ENCODE measurements at places on chromosomes 4 and X.
A peak's percentile ranks its signal among the peaks of the same experiment; 100 is the strongest.

DNA sequence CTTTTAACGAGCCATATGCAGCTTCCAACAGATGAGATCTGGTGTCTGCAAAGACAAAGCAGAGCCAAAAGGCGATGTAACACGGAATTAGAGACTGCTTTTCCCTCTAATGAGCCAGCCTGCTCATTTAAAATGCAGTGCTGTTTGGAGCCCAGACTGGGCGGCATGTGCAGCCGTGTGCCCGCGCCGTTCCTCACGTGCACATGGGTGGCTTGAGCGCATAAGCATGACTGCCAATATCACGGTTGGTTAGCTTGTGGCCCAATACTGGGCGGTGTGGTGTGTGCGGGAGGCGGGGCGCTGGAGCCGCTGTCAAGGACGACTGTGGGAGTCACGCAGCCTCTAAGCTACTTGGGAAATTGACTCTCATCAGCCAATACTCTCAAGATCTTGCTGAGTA lies 87.0 kb upstream of the SCOC start:
- DNase-seq = no peak

DNA sequence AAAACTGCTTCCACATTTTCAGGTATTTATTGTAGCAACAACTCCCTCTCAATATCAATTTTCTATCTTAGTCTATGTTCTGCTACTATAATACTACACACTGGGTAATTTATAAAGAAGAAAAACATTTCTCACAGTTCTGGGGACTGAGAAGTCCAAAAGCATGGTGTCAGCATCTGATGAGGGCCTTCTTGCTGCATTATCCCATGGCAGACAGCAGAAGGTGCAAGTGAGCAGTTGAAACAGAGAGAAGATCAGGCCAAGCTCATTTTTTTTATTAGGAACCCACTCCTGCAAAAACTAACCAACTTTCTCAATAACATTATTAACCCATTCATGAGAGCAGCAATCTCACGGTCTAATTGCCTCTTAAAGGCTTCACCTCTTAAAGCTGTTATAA lies 376.0 kb downstream of the RAB28 start:
- no peak for DNase-seq

GRCh38 chr4:145823743-145824142 lies 114.9 kb downstream of the ZNF827 start:
- DNase-seq = no peak

GRCh38 chr4:118752551-118752950 lies 67.4 kb downstream of the METTL14 start:
- DNase-seq = no peak

- peak; percentile 74 for DNase-seq
These were observed 105.6 kb downstream of the CNKSR2 start for GRCh38 chrX:21479695-21480270.

GRCh38 chr4:90328558-90328957 lies 201.4 kb downstream of the CCSER1 start:
- DNase-seq = no peak

DNA sequence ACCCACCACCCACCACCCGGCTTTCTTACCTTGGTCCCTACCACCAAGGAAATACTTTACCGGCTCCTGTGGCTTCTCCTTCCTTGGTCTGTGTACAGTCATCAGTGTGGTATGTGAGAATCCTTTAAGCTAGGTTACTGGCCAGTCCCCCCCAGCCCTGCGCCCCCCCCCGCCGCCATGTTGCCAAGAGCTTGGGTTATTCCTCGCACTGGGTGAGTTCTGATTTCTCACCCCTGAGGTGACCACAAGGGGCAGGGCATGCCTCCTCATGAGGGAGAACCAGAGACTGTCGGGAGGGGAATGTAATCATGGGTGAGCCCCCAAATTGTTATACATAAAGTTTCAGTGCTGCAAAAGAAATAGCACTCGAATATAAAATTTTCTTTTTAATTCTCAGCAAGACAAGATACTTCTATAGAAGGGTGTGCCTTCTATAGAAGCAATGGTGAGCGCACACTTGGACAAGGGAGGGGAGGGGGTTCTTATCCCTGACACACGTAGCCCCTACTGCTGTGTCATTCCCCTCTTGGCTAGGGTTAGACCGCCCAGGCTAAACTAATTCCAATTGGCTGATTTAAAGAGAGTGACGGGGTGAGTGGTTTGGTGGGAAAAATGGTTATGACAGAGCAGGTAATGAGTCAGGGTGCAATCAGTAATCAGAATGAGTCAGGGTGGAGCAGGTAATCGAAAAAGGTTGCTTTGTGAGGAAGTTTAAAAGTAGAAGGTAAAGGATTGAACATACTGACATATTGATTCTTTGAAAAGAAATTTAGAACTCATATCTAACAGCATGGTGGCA lies 133.2 kb downstream of the KDM6A start:
- DNase-seq = no peak

- no peak for DNase-seq
These were observed 73.7 kb downstream of the ELOVL6 start for GRCh38 chr4:110124711-110125110.

GRCh38 chr4:178333355-178333754 lies 891.1 kb upstream of the AGA start:
- no peak for DNase-seq

DNA sequence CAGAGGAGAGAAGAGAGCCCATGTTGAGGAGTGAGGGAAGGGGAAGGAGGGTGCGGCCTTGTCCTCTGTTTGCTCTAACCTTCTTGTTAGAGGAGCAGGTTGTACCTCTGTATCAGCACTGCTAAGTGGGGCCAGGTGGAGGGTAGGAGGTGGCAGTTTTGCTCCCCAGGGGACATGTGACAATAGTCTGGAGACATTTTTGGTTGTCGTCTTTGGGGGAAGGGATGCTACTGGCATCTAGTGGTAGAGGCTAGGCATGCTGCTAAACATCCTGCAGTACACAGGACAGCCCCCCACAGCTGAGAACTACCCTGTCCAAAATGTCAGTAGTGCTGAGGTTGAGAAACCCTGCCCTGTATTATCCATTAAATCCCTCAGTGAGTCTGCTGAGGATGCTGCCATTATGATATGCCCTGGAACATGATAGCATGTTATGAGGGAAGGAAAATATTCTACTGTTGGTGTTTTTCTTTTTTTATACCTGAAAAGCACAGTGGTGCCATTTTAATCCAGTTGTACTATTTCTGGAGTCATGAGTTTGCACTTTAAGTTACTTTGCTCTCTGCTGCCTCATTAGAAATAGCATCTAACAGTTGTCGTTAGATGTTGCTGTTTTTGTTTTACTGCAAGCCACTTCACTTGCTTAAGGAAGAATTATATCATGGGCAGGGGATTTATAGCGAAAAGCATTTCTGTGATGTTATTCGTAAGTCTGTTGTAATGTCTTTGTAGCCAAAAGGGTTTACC lies 90.6 kb downstream of the LRP2BP start:
- DNase-seq = peak; percentile 1

- no peak for DNase-seq
These were observed 138.8 kb downstream of the CPZ start for GRCh38 chr4:8731364-8731763.

DNA sequence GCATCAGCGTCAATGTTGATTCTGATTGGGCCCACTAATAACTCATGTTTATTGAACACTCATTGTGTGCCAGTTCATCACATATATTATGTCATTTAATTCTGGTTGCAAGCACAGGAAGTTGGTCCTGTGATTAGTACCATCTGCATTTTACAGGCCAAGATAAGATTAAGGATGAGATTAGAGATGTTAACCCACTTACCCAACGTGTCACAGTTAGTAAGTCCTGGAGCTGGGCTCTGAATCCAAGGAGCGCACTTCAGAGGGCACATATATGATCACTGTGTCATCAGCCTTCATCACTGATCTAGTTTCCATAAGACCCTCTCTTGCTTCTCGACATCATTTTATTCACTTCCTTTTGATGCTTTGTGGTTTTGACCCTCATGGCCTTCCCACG lies 205.3 kb upstream of the ANXA3 start:
- no peak for DNase-seq

GRCh38 chr4:166399021-166399420 lies 526.0 kb downstream of the TLL1 start:
- DNase-seq = no peak

DNA sequence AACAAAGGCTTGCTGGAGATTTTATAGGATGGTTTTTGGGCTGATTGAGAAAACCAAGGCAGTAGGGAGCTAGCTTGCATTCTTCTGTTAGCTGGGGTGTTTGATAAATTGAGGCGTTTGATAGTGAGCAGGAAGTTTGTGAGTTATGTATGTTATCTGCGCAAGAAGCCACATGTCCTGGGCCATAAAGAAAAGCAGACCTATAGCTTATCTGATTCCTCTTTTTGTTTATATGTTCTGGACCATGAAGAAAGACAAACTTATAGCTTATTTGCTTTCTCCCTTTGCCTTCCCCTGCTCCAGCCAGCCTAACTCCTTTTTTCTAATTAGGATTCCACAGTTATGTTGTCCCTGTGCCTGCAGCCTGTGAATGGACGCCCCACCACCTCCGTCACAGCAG lies 9.2 kb downstream of the HNRNPH2 start:
- no peak for DNase-seq

- no peak for DNase-seq
These were observed 132.2 kb downstream of the STIM2 start for GRCh38 chr4:26992657-26993361.

GRCh38 chrX:134661295-134661694 lies 3.0 kb upstream of the PLAC1 start:
- no peak for DNase-seq

DNA sequence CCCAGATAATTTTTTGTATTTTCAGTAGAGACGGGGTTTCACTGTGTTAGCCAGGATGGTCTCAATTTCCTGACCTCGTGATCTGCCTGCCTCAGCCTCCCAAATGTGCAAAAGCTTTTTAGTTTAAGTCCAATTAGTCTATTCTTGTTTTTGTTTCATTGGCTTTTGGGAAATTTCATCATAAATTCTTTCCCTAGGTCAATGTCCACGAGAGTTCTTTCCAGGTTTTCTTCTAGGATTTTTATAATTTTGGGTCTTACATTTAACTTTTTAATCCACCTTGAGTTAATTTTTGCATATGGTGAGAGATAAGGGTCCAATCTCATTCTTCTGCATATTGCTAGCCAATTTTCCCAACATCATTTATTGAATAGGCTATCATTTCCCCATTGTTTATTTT lies 36.3 kb upstream of the PDLIM5 start:
- DNase-seq = no peak

DNA sequence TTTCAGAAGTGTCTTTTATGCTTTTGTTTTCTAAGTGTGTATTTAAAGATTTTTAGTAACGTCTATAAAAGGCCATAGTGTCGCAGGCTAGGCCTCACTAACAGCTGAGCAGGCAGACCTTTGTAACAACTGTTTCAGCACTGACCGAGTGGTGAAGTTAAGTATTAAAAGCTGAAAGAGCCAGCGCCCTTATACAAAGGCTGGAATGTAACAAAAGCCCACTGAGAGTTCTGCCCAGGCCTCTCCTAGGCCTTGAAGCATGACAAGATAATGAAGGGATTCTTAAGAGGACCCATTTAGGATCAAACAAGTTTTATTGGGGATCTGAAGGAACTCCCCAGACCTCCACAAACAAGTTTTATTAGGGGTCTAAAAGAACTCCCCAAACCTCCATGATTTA lies 722.5 kb upstream of the PRKX start:
- DNase-seq = no peak

GRCh38 chr4:87745064-87745807 lies 54.1 kb upstream of the IBSP start:
- no peak for DNase-seq

DNA sequence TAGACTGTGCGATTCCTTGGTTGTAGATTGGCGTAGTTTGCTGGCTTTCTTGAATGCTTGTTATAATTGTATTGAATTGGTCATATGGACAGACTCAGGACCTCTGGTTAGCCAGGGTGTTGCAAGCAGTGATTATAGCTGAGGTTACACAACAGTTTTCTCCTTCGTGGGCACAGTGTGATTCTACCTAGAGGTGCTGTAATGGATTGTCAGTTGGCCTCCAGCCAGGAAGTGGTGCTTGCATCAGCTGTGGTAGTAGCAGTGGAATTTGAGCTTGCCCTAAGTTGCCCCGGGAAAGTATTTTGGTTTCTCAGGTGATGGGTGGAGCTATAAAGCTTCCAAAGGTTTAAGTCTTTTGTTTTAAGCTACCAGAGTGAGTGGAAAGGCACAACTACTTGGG lies 23.1 kb upstream of the GABRG1 start:
- no peak for DNase-seq

DNA sequence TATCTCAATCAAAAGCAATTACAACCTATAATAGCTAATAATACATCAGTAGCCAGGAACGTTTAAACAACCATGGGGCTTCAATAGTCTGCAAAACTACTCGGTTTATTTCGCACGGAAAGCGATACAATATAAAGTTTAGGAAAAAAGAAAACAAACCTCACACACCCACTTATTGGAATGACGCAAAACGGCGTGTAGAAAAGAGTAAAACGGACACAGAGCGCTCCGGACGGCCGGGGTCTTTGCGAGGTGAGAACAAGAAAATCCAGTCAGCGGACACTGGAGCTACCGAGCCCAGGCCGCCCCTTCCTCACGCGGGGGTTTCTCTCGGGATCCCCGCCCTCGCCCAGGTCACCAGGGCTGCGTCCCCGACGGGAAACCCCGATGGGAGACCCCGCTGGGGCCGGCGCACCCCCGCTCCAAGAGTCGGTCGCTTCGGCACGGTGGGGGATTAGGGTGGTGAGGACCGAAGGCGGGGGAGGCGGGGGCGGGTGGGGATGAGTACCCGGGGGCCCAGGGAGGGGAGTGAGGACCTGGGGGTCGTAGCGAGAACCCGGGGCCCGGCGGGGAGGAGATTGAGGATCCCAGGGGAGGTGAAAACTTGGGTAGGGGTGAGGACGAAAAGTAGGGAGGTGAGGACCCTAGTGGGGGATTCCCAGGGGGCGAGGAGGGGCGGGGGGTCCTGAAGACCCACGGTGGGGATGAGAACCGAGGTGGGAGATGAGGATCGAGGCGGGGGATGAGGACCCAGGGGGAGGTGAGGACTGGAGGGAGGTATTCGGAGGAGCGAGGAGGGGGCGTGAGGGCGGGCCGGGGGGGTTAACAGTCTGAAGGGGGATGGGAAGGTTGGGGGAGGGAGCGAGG lies 737 bp downstream of the NELFA start:
- DNase-seq = no peak

- DNase-seq = no peak
These were observed 165.9 kb downstream of the IL15 start for GRCh38 chr4:141802333-141802732.

- no peak for DNase-seq
These were observed 624.3 kb downstream of the ADGRL3 start for GRCh38 chr4:61824454-61824853.

- peak; percentile 35 for DNase-seq
These were observed 68.7 kb downstream of the PAK3 start for GRCh38 chrX:111164728-111165127.

DNA sequence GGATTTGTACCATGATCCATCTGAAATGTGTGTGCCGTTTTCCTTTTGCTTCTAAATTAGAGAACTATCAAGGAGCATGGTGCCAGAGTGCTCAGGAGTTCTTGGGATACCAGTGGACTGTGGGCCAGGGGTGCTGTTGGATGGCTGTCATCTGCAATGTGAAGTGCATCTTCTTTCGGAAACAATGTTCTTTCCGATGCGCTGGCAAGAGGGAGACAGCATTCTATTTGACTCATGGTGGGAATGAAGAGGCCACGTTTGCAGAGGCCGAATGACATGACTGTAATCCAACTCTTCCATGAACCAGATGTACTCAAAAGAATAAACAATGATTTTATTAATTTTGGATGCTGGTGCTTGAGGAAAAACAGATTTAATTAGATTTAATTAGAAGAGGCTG lies 45.5 kb downstream of the SORCS2 start:
- DNase-seq = no peak

- DNase-seq = peak; percentile 64
These were observed at the start of gene PCDH19 for GRCh38 chrX:100409610-100410590. Gene PCDH19, minus strand, starts transcription at chrX:100410273. Its CDS starts 1,676 bp downstream, at chrX:100408597.

All from NCI-H526 (cell line).